ENCODE measurements at places on chromosomes 6 and 20. TPM values are rescaled to one million over a fixed set of nuclear protein-coding genes. Genes with fewer than 3 reads are reported as not detected.

DNA sequence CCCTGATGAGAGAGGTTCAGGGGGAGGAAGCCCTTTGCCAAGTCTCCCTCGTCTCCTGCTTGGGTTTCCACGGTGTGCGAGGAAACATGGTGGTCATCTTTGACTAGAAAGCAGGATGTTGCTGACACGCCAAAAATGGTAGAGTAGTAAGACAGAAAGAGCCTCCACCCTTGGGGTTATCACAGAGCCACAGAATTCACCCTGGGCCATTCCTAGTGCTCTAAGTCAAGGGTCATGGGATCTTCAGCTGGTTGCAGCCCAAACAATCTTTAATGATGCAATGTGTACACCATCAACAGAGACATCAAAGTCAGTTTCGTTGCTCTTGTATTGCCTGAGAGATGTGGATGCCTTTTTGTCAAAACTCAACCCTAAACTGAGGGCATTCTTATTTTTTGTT lies 201.9 kb downstream of the LY86 start:
- DNase-seq: no peak

GRCh38 chr6:113690281-113691259 lies 166.6 kb upstream of the MARCKS start:
- DNase-seq: no peak

DNA sequence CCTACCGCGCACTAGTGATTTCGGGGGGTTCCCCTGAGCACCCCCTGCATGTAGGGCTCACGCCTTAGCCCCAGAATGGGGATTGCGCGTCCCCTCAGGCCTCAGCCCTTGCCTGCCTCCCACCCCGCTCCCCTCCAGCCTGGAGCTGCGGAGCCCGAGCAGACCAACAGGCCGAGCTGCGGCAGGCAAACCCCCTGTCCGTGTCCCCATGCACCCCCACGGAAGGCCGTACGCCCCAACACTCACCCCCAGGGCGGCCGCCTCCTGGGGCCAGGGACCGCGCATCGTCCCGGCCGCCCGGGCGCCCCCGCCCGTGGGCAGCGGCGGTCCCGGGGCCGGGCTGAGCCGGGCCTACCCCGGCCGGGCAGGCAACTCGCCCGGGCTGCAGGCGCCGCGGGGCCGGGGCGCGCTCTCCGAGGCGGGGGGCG lies 1.2 kb upstream of the KCNB1 start:
- no peak for DNase-seq

- no peak for DNase-seq
Measured at GRCh38 chr6:159823953-159824352, 23.9 kb downstream of the PNLDC1 start.

DNA sequence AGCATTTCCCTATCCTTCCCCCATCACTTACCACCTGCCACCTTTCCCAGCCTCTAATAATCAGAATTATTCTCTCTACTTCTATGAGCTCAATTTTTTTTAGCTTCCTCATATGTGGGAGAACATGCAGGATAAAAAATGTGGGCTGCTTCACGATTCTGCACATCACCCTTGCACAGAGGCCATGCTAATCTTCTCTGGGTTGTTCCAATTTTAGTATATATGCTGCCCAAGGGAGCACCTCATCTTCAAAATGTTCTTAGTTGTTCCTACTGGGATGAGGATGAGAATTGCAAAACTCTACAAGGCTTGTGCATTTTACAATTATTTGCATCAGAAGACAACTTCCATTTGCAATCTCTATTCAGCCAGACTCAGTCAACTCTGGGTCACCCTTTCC lies 58.1 kb downstream of the LAMA4 start:
- no peak for DNase-seq

DNA sequence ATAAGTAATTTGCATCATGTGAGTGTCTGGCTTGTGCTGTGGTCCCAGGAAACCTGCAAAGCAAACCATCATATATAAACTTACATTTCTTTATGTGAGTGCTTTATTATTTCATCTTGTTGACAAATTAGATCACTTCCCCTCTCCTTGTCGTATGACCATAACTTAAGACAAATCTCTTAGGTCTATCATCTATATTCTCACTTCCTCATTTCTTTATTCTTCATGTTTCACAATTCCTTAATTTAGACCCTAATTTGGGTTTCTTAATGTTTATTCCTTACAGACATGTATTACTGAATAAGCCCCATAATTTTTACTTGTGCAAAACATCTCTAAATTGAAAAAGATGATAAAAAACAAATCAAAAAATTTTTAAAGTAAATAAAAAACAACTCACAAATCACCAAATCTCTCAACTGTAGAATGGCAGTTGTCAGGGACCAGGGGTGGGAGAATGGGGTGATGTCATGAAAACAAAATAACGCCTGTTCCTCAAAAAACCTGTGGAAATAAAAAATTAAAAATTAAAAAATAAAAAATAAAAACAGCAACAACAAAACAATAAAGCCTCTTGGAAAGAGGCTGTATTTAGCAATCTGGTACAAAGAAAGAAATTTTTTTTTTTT lies 49.5 kb upstream of the FBXO30 start:
- DNase-seq: no peak

DNA sequence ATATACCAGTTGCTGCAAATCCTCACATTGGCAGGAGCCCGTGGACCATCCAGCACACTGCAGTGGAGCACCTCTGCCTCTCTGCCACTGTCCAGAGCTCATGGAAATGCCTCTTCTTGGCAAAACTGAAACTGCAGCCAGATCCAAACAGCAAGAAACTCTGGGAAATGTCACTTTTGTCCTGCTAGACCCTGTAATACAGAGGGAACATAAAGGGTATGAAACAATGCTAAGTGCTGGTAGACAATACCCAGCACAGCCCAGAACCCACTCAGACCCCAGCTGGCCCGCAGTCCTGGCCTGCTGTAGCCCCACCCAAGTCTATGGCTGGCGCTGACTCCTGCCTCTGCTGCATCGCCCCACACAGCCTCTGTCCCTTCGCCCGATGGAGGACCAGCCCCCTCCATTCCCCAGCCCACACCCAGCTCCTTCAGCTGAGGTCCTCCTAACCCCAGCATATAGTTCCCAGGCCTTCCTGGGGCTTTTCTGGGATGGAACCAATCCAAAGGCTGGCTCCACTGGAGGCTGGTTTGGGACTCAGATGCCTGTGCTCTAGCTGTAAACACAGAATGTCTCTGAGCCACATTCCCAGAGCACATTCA lies 242.5 kb downstream of the LRFN2 start:
- DNase-seq: no peak

- DNase-seq: no peak
Measured at GRCh38 chr6:20564777-20565176, 30.5 kb downstream of the CDKAL1 start.

DNA sequence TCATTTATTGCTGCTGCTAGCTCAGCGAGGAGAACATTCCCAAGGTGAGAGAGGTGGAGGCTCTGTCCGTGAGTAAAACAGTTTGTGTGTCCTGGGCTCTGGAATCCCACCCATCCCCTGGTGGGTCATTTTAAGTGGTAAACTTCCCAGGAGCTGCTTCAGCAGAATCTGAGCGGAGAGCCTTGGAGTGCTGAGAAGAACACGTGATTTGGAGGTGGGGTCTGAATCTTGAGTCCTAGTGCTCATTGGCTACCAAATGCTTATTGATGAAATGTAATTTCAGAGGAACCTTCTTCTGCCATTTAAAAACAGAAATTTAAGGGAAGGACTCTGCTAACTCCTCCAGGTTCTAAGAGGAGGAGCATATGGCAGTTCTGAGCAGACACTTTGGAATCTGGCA lies 132.4 kb downstream of the CDH26 start:
- no peak for DNase-seq

GRCh38 chr6:152360034-152360433 lies 277.1 kb downstream of the SYNE1 start:
- DNase-seq: no peak

- no peak for DNase-seq
Measured at GRCh38 chr6:12545619-12546409, 170.8 kb upstream of the PHACTR1 start.

DNA sequence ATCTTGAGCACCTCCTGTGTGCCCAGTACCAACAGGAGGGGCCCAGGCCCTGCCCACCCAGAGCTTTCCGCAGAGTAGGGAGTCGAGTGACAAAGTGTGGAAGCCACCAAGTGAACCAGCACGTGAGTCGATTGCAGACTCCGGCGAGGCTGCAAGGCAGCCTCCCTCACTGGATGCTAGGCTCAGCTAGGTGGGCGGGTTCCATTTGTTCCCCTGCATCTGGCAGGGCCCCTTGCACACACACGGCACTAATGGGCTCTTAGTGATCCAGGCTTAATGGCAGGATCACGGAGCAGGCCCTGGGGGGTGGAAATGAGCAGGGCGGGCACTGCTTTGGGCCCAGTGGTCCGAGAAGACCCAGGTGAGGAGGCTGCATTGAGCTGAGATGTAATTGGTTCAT lies 140.4 kb downstream of the PHACTR3 start:
- DNase-seq: no peak

GRCh38 chr6:125807293-125807692 lies 16.5 kb downstream of the NCOA7 start:
- no peak for DNase-seq

DNA sequence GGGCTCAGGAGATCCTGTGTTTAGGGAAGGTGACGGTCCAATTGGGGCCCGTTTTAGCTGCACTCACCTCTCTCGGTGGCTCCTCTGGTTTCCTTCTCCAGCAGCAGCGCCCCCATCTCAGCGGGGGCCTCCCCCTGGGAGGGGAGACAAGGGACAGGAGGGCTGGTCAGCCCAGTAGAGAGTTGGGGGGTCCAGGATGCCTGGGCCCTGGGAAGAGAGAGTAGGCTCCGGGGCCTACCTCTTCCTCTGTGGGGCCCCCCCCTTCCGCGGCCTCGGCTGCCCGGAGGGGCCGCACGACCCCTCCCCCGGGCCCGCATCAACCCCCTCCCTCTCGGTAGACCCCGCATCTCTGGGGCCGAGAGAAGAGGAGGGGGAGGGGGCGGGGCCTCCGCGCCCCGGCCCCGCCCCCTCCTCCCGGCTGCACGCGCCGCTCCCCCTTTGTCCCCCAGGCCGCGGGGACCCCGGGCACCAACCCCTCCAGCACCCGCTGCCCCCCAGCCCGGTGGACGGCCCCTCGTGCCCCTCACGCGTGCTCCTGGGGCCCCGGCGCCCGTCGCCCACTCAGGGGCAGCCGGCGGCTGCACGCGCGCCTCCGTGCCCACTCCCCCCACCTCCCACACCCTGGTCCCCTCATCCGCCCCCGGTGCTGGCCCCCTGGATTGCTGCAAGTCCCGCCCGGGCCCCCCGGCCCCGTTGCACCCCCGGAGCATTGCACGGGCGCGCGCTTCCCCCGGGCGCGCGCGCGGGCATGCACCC lies 464 bp downstream of the EHMT2 start:
- DNase-seq: no peak

DNA sequence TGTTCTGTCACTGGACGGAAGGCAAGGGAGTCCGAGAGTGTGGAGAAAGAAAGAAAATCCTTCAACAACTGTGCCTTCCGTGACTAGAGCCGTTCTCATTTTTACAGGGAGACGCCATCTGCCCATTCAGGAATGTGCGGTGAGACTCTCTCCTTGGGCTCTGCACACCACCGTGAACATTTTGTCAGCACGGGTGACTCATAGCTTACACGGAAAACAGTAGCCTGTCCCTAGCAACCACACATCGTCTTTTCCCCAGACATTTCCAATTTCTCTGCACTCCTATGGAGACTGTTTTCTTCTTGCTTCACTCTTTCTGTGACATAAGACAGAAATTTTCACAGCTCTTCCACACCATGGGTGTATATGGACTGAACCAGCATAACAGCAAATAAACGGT lies 55.1 kb downstream of the TBXT start:
- DNase-seq: no peak

Gene FAM83C
- not detected for total RNA-seq

Gene HLA-E
- total RNA-seq: 242 TPM

Gene PREX1
- total RNA-seq: 17.4 TPM

Gene GSTA2
- not detected for total RNA-seq

Gene RSPH3
- 9.1 TPM for total RNA-seq

All from left cardiac atrium (tissue), 4 donors.